ENCODE measurements at places on chromosomes 6 and 20.

GRCh38 chr6:45021676-45022075, 306.5 kb upstream of the RUNX2 start:
- DNase-seq: no peak

GRCh38 chr6:139472351-139473015, 98.0 kb upstream of the CITED2 start:
- no peak for DNase-seq

DNA sequence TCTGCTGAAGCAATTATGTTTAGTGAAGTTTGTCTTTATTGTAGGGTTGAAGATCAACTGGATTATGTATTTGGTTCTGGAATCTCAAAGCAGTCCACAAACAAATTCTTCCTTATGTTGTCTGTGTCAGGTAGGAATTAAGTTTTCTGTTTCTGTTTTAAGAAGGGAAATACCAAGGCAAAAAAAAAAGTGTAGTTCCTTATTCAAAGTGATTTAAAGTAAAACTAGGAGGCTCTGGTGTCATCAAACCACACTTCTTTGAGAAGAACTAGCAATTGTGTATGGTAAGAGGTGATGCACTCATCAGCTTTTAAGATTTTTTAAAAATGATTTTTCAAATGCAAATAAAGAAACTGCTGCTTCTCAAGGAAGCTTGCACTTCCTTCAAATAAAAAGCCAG, 1.9 kb downstream of the FAM135A start:
- no peak for DNase-seq

DNA sequence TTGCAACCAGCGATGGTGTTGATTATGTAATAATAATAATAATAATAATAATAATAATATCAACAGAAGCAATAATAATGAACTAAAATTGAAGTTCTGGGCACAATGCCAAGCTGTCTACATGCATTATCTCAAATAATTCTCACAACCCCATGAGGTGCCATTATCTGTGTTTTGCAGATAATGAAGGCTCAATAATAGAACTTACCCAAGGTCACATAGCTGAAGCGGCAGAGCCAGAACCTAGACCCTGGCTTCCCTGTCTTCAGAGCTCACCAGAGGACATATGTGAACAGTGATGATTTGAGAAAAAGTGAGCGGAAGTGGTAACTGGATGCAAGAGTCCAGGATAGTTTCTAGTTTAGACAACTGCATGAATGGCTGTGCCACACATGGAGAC, 91.0 kb downstream of the HIVEP1 start:
- no peak for DNase-seq

DNA sequence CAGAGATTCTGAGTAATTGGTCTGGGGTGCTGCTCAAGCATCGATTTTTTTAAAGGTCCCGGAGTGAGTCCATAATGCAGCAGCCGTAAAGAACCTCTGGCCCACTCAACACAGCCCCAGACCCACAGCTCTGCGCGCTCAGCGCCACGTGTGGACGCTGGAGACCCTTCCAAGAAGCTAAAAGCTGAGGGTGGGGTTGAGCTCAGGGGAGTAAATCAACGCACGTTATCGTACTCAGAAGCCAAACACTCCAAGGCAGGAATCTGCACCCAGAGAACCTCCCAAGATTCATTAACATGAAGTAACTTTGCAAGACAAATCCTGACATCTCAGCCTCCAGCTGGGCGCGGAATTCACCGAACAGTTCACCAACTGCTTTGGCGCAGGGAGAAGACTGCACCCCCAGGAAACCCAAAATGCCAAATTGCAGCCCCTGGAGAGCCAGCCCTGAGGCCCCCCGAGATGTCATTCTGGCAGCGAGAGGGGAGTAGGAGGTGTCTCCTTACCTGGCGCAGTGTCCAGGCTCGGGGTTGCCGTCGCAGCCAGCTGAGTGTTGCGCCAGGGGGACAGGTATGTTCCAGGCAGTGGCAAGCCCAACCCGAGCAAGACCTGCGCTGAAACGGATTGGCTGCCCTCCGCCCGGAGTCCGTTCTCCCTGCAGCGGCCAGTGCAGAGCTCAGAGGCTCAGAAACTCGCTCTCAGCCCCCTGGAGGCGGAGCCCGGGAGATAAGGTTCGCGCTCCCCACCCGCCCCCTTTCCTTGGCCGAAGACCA, at the start of gene COL21A1:
COL21A1 (minus strand) TSS at position 700 of the 773 bp plus-strand sequence. CDS start 64,962 bp downstream, outside the sequence.
- no peak for DNase-seq

All from activated naive CD4-positive, alpha-beta T cell treated with anti-CD3 and anti-CD28 coated beads, Interleukin-2, amount 50 U/mL, for 16 hours (primary cell).